ENCODE measurements at places on chromosomes 2 and 18.

- no peak for DNase-seq
Measured at GRCh38 chr2:119580550-119581072, 36.4 kb downstream of the CFAP221 start.

DNA sequence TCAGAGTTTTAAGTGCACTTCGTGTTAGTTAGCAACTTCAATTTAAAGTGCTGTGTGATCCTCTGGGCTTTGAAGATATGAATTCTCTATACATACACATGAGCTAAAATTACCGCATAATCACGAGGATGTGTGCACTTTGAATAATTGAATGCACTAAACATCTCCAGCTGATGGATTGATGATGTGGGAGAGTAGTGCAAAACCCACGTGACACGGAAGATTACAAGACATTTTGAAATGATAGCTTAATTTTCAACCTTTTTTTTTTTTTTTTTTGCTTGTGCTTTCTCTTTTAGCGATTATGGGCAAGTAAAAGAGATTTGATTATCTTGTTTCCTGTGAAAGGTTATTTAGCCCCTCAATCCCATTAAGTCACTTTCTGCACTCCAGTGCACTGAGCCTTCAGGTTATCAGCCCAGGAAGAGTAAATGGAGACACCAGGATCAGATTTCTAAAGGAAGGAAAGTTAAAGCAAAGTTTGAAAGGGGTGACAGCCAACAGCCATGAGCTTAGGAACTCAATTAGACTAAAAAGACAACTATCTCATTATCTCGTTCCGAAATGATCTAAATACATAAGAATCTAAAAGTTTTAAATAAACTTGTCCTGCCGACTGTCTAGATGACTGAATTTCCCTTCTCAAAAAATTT, 81.6 kb downstream of the CDK15 start:
- no peak for DNase-seq

GRCh38 chr2:179951680-179952079, 55.4 kb downstream of the CWC22 start:
- no peak for DNase-seq

- DNase-seq, result no peak
Measured at GRCh38 chr2:54859997-54860701, 136.7 kb downstream of the EML6 start.

DNA sequence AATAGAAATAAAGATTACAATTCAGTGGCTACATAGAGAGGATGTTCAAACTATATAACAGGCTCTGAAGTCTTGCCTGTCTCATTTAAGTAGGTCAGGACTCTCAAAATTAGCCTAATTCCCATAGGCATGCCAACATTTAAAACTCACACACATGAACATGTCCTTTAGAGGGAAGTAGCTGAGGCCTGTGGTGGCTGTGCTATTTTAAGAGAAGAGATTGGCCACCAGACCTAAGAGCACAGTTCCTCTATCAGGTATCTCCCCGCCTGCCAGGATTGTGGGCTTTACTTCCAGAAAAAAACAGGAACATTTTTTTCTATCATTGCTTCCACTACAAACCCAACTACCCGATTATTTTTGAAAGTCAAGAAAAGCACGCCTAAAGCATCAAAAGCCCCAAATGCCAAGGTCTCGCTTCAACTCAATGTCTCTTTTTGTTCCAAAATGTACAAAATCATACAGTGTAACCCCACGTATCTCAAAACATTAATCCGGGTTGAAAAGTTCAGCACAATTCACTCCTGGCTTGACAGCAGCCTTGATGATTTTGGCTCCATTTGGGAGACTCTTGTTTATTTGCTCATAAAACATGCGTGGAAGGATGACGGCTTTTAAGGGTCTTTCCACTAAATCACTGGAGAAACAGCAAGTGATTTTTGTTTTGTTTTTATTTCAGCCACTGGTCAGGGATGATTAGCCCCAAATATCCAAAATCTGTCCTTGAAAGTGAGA, 15.3 kb downstream of the FHL2 start:
- DNase-seq, result no peak

- DNase-seq, result no peak
Measured at GRCh38 chr18:59382383-59382782, 23.3 kb upstream of the LMAN1 start.

GRCh38 chr2:14903709-14904374, 271.3 kb downstream of the LRATD1 start:
- peak; percentile 71 for DNase-seq

DNA sequence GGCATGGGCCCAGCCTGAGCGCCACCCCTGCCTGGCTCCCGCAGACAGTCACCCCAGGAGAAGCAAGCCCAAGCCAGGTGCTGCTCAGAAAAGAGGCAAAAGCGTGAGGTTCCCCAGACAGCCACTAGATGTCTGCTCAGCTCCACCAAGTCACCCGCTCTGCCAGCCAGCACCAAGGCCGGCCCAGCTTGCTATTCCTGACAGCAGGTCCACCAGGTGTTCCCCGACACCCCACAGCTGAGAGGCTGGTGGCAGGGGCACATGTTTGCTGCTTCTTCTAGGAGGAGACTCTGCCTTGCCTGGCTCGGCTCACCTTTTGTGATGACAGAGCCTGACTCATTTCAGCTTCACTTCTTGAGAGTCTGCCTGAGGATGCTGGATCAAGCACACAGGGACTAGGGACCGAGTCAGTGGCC, 206.7 kb downstream of the MGAT5 start:
- peak; percentile 31 for DNase-seq

DNA sequence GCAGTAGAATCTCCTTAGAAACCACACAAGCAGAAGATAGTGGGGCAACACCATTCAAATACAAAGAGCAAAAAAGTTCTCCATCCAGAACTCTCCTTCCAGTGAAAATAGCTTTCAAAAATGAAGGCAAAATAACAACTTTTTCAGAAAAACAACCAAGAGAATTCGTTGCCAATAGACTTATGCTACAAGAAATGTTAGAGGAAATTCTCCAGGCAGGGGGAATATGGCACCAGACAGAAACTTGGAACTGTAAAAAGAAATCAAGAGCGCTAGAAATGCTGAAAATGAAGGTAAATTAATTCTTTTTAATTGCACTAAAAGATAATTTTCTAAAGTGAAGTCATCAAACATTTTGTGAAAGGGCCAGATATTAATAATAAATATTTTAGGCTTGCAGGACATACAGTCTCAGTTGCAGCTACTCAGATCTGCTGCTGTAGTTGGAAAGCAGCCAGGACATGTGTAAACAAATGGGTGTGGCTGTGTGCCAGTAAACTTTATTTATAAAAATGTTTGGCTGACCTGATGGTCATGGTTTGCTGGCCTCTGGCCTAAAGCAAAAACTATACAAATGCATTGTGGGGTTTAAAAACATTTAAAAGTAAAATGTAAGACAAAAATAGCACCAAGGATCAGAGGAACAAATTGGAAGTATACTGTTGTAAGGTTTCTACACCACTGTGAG, 73.7 kb upstream of the TGFA start:
- DNase-seq, result no peak

DNA sequence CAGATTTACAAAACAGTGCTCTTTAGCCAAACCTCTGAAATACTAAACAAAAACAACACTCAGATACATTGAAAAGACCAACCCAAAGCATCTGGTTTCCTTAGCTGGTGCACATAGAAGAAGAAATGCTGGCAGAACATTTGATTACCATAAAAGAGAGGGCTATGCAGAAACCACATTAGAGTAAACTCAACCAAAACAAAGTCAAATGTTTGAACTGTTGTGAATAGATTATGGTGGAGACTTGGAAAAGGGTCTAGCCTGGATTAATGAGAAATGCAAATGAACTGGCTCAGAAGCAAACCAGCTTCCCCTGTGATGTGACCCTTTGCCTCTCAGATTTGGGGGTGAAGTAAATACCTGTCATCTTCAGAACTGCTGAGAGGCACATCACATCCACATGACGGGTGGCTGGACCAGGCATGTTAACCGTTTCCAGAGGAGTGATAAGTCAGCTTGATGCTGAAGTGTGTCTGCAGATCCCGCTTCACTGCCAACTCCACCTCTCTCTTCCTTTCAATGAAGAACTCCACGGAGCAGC, 153.0 kb downstream of the NRP2 start:
- no peak for DNase-seq

- DNase-seq, result no peak
Measured at GRCh38 chr2:160325418-160325817, 125.3 kb upstream of the ITGB6 start.

DNA sequence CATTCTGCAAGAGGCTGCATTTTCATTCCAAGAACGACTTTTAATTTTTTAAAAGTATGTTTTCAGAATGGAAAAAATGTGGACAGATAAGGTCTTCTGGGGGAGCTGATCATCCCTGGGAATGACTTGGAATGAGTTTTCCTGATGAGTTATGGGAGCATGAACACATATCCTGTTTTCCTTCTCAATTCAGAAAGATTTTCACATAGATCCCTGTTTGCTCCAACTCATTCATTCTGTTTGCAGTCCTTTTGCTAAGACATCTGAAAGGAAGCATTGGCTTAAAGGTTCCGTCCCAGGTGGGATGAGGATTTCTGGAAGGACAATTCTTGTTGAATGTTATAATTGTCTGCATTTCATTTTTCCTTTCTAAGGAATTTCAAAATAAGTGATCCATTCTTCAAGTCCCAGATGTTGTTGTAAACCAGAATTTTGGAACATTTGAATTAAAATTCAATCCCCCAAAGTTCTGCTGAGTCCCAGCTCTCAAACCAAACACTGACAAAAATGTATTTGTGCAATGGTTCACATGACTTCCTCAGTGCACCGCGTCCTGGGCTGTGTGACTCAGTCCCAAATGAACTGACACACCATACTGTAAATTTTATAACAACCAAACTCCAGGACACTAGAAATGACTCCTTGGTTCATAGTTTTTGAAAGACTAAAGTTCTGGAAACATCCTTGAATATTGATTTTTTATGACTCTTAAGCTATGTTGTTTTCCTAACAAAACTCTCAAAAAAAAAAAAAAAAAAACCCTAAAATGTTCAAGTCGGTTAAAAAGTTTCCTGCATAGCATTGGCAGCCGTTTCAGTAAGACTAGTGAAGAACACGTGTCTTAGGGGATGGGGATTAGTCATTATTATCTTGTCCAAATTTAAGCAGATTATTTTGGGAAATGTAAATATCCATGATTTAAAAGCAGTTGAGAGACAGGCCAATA, 281.8 kb upstream of the TCF4 start:
- no peak for DNase-seq

- DNase-seq, result no peak
Measured at GRCh38 chr2:176364273-176364977, 95.2 kb downstream of the MTX2 start.

- DNase-seq, result no peak
Measured at GRCh38 chr2:198137733-198138132, 333.3 kb downstream of the PLCL1 start.

- DNase-seq, result no peak
Measured at GRCh38 chr2:66762761-66763160, 327.8 kb downstream of the MEIS1 start.

- DNase-seq, result no peak
Measured at GRCh38 chr2:54677476-54678265, 45.8 kb upstream of the EML6 start.

GRCh38 chr2:224120986-224121385, 81.9 kb upstream of the SERPINE2 start:
- DNase-seq, result no peak

DNA sequence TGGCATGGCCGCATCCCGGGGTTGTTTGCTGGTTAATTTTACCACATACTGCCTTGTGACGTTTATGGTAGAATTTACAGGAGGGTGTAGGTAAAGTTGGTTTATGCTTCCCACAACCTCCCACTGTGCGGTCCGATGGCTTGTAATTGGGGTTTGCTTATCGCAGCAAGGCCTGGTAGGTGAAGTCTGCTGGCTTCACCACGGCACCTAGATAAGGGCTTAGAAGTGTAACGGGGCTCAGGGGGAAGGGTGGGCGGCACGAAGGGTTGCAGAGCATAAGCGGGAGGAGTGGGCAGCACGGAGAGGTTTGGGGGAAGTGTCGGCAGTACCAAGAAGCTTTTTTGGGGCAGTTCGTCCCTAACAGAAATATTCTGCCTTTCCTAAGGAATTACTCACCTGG, 39.0 kb upstream of the TMEM131 start:
- DNase-seq, result no peak

DNA sequence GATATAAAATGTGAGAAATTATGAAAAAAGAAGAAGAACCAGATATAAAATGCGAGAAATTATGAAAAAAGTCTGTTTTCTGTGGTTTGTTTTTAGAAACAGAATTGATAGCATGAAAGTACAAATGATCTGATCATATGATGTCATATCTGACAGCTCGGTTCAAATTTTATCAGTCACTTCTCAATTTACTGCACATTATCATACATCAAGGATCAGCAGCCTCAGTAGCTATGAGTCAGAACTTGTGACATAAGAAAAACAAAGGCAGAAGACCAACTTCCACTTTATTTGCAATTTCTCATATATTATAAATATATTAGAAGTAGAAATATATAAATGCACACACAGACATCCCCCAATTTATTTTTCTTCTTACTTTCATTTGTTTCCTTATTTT, 634.0 kb downstream of the LRP1B start:
- no peak for DNase-seq

DNA sequence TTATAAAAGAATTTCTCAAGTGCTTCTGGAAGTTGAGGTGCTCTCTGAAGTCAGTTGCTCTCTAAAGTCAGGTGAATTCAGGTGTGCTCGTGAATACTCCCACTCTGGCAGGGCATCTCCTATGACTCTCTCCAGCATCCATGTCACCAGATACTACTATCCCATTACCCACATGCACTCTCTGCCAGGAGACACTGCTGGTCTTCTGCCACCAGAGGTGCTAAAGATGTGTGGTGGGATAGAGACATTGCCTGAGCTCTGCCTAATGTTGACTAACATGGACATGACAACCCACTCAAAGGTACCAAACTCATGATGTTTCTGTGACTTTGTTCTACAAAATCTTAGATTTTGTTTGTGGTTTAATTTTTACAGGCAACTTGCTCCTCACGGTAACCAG, 106.4 kb upstream of the HNRNPA3 start:
- no peak for DNase-seq

GRCh38 chr2:65137197-65137775, 7.4 kb upstream of the RAB1A start:
- DNase-seq, result no peak

GRCh38 chr2:38106405-38107094, 30.6 kb upstream of the CYP1B1 start:
- DNase-seq, result no peak

DNA sequence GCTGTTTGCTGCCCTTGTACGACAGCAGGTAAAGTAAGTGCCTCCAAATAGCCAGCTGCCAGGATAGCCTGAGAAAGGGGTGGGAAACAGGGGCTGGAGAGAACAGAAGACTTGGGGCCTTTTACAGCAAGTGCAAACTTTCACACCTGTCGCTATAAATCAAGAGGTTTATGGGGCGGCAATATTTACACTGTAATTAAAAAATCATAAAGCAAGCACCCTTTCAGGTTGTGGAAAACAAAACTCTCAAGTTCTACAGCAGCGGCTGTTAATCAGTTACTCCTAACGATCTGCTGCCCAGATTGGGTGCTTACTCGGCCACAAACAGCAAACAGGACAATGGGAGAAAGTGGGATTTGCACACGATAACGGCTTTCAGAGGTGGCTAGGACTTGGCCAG, 359.5 kb upstream of the ETAA1 start:
- no peak for DNase-seq

GRCh38 chr2:216671791-216672343, 23.5 kb downstream of the IGFBP5 start:
- DNase-seq, result no peak

GRCh38 chr2:221555494-221555846, 16.6 kb downstream of the EPHA4 start:
- DNase-seq, result no peak

Measured in activated CD4-positive, alpha-beta memory T cell treated with anti-CD3 and anti-CD28 coated beads for 36 hours (primary cell).